K562 (cell line): ENCODE measurements at places on chromosomes 7 and 10.

GRCh38 chr10:36351159-36351558 lies 709.1 kb upstream of the FZD8 start:
- H3K4me3 ChIP-seq: no peak overlapping the region
- no peaks in the 10 kb centered on the region for H3K36me3 ChIP-seq
- no peaks in the 10 kb centered on the region for H3K27me3 ChIP-seq
- H3K27ac ChIP-seq: no peak overlapping the region

- no peaks in the 10 kb centered on the region for H3K27me3 ChIP-seq
- H3K4me3 ChIP-seq: no peak overlapping the region
- no peak overlapping the region for H3K27ac ChIP-seq
- DNase-seq: no peak
- H3K36me3 ChIP-seq: no peaks in the 10 kb centered on the region
- no peaks in the 10 kb centered on the region for H3K4me1 ChIP-seq
These were observed 139.9 kb upstream of the ZNF438 start for GRCh38 chr10:31171402-31172083.

DNA sequence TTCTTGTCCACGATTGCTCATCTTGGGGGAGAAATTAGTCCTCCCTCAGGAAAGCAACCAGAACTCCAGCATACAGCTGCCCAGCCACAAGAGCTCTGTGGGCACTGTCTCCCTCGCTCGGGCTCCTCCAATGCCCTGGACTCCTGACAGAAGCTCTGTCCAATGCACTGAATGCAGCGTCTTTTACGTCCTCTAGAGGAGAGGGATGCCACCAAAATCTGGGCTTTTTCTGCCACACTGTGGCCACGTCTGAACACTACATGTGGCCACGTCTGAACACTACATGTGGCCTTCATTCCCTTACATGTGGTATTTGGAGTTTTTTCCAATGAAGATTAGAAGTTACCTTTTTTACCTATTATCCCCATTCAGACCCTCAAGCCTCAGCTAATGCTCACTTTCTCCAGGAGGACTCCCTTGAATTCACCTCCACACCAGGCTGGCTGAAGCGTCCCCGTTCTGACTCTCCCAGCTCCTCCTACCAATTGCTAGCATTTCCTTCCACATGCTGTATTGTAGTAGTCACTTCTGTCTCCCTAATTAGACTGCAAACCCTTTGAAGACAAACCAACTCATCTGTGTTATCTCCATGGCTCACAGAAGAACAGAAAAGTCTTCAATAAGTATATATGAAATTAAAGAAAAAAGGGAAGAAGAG lies 134.3 kb upstream of the PDE1C start:
- no peaks in the 10 kb centered on the region for H3K36me3 ChIP-seq
- no peak for DNase-seq

DNA sequence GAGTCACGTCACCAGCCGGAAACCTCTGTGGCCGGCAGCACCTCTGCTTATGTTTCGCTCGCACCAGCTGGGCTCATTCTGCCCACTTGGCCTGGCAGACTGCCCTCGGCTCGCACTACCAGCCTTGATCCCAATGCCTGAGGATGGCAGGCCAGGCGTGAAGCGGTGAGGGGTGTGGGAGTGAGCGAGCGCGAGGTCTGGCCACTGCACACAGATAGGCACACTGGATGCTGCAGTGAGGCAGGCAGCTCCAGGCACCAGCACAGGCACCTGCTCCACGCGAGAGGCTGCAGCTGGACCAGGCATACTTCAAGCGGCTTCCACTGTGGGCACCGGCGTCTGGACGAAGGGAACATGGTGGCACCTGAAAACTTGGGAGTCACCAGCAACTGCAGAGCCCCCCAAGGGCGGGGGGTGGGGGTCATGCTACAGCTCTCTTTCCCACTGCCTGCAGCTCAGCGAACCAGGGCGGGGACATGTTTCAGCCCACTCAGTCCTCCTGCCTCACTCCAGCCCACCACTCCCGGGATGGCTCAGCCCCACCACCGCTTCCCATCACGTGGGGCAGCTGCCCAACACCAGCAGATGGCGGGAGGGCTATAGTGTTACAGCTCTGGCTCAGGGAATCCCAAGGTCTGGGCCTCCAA lies 5.4 kb upstream of the DMTF1 start:
- no peak overlapping the region for H3K4me3 ChIP-seq
- DNase-seq: no peak
- H3K4me1 ChIP-seq: peaks cover 24% of the 10 kb centered on the region
- H3K36me3 ChIP-seq: no peaks in the 10 kb centered on the region

- peaks cover 10% of the 10 kb centered on the region; the same call in 1 of the 3 replicates for H3K36me3 ChIP-seq
- DNase-seq: no peak
- no peak overlapping the region for H3K4me3 ChIP-seq
- H3K27ac ChIP-seq: no peak overlapping the region
- peaks cover 58% of the 10 kb centered on the region for H3K4me1 ChIP-seq
These were observed 67.1 kb downstream of the PIP4K2A start for GRCh38 chr10:22647244-22647643.
